ENCODE measurements at places on chromosomes 12 and 14.

- DNase-seq, result no peak
Measured at GRCh38 chr14:76428611-76429010, 52.7 kb downstream of the ESRRB start.

GRCh38 chr12:18583655-18584054 lies 154.2 kb downstream of the PLCZ1 start:
- no peak for DNase-seq

- no peak for DNase-seq
Measured at GRCh38 chr12:92404259-92404894, 258.7 kb upstream of the BTG1 start.

GRCh38 chr14:87899228-87899627 lies 93.8 kb downstream of the GALC start:
- DNase-seq, result no peak

- no peak for DNase-seq
Measured at GRCh38 chr14:100305324-100306100, 732 bp downstream of the SLC25A29 start.

GRCh38 chr14:64955297-64955696 lies 12.8 kb upstream of the GPX2 start:
- no peak for DNase-seq

- no peak for DNase-seq
Measured at GRCh38 chr12:108039794-108040193, 89.3 kb upstream of the WSCD2 start.

- DNase-seq, result no peak
Measured at GRCh38 chr12:70652451-70652850, 15.2 kb upstream of the PTPRB start.

- peak; percentile 6 for DNase-seq
Measured at GRCh38 chr12:92784797-92785562, 82.2 kb downstream of the PLEKHG7 start.

- DNase-seq, result no peak
Measured at GRCh38 chr12:131063413-131063812, 109.7 kb downstream of the ADGRD1 start.

DNA sequence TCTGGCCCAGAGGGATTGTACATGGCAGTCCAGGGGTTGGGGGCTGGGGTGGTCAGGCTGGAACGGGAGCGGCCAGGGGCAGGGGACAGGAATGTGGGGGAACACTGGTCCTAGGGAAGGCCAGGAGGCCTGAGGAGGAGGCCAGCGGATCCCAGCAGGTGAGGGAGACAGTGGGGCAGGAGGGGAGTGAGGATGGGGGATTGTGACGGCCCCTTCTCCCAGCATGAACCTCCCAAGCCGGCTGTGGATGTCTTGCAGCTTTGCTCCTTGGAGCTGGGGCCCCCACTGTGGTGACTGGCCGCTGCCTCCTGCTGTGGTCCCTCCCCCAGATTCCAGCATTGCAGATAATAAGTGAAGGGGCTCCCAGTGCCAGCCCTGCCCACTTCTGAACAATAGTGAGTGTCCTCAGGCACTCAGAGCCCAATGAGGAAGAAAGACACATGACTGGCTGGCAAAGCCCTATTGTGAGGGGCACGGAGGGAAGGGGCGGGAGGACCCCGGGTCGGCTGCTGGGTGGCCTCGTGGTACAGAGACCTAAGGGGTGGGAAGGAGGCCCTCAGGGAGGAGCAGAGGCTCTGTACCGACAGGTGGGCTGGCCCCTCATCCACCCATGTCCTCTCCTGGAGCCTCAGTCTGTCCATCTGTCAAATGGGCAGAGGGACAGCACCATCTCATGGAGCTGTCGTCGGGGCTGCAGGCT lies 215.0 kb downstream of the KIF26A start:
- no peak for DNase-seq

DNA sequence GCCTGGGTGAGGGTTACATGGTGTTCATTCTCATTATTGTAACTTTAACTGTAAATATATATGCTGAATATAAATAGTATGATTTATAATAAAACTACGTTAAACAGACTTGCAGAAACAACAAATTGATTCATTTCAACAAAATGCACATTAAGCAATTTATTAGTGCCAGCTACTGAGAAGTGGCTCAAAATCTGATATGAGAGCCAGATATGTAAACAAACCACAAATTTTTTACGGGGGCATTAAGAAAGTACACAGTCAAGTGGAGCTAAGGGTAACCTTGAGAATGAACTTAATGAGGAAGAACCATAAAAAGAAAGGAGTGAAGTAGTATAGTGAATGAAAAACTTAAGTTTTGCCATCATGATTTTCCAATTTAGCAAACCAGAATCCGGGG lies 40.3 kb downstream of the CEP128 start:
- no peak for DNase-seq

DNA sequence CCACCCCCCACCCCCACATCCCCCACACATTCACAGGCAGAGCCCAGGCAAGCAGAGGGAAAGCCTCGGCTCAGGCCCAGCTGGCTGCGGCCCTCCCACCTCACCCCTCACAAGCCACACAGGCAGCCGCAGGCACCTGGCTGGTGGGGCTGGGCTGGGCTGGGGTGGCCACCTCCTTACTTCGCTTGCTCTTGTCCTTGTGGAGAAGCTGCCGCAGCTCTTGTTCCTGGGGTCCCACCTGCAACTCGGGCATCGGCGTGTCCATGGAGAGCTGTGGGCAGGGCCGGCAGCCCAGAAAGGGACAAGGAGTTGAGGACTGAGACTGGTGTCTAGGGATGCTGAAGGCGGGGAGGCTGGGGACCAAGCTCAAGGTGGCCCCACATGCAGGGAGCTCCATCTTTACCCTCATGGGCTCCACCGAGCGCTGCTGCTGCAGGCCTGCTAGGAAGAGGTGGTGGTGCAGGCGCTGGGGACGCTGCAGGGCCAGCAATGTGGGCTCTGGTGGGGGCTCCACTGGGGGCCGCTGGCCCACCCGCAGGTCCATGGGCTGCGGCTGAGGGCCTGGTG lies 21.2 kb downstream of the HDAC7 start:
- DNase-seq, result no peak

DNA sequence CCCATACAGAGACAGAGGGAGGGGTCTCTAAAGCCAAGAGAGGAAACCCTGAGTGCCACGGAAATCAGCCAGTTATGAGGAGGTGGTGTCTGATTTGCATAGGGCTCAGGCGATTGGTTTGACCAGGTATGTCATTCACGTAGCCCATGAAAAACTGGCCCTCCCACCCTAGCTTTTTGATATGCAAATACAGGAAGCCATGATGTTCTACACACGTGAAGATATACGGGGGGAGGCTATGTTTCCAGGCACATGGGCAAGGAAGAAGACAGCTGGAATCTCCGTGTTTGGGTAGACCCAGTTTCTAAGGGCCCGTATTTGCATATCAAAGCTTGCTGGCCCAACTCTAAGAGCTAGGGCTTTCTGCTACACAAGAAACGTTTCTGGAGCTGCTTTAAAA lies 717.8 kb upstream of the SEL1L start:
- DNase-seq, result no peak

GRCh38 chr12:93784339-93785086 lies 107.3 kb downstream of the CRADD start:
- DNase-seq, result no peak

DNA sequence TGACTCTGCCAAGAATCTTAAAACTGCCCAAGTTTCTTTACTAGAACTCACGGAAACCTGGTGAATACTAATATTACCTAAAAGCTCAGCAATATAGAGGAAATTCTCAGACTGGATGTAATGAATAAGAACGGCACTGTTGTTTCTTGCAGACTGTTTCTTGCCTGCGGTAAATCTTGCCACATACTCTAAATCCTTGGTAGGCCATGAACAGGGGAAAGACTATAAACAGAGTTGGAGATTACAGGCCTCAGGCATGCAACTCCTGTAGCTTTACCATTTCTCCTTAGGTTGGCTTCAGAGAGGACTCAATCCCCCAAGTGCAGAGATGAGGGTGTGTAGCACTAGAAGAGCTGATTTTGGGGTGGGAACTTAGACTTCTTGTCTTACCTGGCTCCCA lies 1.1 kb downstream of the ALDH6A1 start:
- no peak for DNase-seq

GRCh38 chr14:99247772-99248171 lies 24.2 kb downstream of the BCL11B start:
- DNase-seq, result no peak

DNA sequence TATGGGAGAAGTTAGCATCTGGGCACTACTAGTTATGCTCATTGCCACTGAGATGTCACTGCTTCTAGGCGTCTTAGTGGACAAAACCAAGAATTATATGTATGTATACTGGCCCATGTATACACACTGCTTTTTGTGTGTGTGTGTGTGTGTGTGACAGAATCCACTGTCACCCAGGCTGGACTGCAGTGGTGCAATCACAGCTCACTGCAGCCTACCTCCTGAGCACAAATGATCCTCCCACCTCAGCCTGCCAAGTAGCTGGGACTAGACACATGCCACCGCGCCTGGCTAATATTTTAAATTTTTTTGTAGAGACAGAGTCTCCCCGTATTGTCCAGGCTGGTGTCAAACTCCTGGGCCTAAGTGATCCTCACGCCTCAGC lies 25.2 kb downstream of the LIMA1 start:
- no peak for DNase-seq

GRCh38 chr14:57582746-57583145 lies 89.1 kb upstream of the CCDC198 start:
- no peak for DNase-seq

DNA sequence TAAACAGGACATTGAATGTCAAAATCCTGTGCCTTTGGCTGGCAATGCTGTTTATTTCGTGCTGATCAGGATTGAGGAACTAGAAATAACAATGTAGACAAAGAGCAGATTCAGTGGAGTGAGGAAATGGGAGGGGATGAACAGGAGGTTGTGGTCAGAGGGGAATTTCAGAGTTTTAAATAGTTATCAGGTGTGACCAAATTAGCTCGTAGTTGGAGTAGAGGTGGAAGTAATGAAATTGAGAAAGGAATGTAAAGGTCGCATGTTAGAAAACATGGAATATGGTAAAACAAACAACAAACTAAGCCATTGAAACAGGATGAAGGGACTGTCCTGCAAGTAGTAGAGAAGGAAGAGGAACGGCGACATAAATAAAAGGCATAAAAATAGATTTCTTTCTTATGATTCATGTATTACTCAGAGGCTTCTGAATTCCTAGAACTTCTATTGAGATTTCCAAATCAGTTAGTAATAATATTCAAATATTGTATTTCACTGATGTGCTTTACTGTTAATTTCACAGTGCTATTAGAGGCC lies 9.5 kb upstream of the SAV1 start:
- no peak for DNase-seq

DNA sequence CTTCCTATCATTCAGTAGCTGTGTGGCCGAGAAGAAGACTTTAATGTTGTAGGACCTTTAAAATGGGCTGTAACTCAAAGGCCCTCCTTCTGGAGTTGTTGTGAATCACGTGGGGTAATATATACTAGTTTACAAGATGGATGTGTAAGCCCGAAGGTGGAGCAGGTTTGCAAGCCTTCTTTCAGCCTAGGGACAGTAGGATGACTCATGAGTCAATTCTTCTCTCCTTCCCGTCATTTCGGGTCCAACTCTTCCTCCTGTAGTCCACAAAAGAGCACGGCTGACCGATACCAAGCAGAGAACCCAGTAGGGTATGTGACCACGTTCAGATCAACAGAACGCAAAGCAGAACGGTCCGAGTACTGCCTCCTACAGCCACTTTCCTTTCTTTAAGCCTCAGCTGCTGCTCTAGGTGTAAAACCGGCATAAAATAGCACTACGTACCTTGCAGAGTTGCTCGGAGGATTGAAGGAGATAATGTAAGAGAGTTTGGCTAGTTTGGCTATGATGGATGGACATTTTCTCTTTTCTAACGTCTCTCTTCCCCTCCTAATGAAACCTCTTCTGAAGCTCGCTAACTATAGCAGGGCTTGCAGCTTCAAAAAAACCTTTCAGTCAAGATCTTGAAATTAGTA lies 1.3 kb upstream of the RASSF3 start:
- DNase-seq, result peak; percentile 45

- DNase-seq, result no peak
Measured at GRCh38 chr12:126873701-126874100, 1393.3 kb upstream of the TMEM132C start.

- no peak for DNase-seq
Measured at GRCh38 chr14:54894995-54895394, 7.6 kb downstream of the GCH1 start.

GRCh38 chr12:14884458-14884878 lies 1.2 kb downstream of the MGP start:
- no peak for DNase-seq

- no peak for DNase-seq
Measured at GRCh38 chr12:131832321-131833231, 4.4 kb downstream of the MMP17 start.

DNA sequence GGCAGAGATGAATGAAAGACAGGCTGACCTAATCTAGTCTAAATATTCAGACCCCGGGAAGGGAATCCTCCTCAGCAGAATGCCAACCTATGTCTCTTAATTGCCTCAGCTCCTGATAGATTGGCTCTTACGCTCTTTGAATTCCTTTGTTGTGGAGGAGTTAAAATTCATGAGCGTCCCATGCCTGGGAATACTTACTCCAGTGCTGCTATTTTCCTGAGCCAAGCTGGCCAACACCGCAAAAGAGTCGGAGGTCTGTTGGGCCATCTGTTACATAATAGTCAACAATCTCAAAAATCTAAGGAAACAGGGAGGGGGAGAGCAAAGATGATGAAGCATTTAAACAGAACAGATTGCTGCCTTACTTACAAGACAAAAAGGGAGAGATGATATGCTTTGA lies 182.8 kb downstream of the ASCL1 start:
- no peak for DNase-seq

GRCh38 chr12:1781772-1782171 lies 38.6 kb upstream of the LRTM2 start:
- DNase-seq, result no peak

DNA sequence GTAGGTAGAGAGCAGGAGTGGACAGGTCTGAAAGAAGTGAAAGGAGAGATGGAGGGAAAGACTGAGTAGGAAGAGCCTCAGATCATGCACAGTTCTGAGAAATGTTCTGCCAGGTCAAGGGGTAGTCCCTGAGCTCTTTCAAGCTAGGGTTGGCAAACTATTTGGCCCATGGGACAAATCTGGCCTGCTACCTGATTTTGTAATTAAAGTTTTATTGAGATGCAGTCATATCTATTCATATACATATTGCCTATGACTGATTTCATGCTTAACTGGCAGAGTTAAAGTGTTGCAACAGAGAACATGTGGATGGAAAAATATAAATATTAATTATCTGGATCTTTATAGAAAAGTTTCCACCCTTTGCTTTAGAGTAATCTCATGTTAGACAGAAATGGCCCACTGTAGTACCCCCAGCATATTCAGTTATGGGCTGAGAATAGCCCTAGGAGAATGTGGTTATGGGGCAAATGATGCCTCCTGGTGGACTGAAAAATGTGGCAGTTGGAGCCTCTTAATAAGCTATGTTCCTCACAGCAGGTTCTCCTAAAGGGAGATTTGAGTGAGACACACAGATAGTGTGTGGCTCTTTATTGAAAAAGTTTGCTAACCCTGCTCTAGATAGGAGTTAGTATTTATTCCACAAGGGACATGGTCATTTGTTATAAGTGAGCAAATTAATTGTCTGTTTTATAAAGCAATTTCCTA lies 476.9 kb downstream of the LRIG3 start:
- no peak for DNase-seq

GRCh38 chr12:131941987-131942341 lies 7.8 kb upstream of the EP400 start:
- DNase-seq, result no peak

GRCh38 chr14:26021759-26022158 lies 576.1 kb downstream of the NOVA1 start:
- DNase-seq, result no peak

Data from GM12891 (cell line).